Nephron progenitor cell (in vitro differentiated cells): ENCODE measurements at places on chromosomes 1 and 21.

GRCh38 chr1:15042866-15043265 is 110.7 kb upstream of the TMEM51 start:
- H3K4me3 ChIP-seq: no peak overlapping the region
- H3K4me1 ChIP-seq: peaks cover 9% of the 10 kb centered on the region
- no peak for DNase-seq
- peak overlapping the region; percentile 74 for H3K27ac ChIP-seq
- H3K27me3 ChIP-seq: no peaks in the 10 kb centered on the region

DNA sequence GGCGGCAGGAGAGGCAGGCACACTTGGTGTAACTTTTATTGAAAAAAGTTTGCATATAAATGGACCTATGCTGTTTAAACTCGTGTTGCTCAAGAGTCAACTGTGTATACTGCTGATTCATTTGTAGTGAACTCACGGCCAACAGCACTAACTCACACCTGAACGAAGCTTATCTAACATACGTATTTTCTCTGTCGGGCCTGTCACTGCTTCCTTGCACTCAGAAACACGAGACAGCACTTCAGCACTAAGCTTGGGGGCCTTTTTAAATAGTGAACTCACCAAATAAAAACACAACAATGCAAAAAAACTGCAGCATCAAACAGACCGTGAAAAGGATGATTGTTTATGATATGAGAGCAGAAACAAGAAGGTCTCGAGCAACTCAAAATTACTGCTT is 58.9 kb upstream of the NEK2 start:
- peaks cover 53% of the 10 kb centered on the region for H3K4me1 ChIP-seq
- peaks cover 2% of the 10 kb centered on the region for H3K27me3 ChIP-seq
- H3K27ac ChIP-seq: no peak overlapping the region
- no peak overlapping the region for H3K4me3 ChIP-seq
- H3K36me3 ChIP-seq: no peaks in the 10 kb centered on the region
- DNase-seq: no peak

DNA sequence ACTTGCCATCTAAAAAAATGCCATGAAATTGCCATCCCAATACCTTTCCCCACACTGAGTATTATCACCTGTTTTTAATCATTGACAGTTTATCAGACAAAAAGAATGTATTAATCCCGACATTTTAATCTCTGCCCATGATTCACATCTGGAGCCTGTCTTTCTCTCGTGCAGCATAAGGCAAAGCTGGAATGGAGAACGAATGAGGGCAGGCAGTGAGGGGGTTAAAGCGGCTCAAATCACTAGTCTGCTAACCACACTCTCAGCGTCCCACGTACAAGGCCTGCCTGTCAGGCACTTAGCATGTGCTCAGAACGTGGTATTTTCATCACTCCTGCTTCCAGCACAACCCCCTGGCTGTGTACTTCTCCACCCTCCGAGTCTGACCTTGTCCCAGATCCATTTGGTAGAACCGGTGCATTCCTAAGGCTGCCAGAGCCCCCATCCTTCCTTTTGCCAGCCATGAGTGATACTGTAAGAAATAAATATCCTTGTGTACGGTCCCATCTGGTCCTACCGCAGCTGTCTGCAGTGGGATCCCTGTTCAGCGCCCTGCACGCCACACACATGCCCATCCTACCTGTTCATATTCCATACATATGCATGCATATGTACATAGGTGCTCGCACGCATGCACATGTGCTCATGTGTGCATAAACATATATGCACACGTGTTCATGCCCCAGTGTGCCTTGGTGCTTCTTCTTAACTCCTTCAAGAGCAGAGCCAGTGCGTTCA is 34.6 kb upstream of the FHAD1 start:
- H3K27me3 ChIP-seq: peaks cover 4% of the 10 kb centered on the region
- no peak for DNase-seq
- H3K27ac ChIP-seq: peak overlapping the region; percentile 98
- peaks cover 48% of the 10 kb centered on the region for H3K4me1 ChIP-seq

- no peaks in the 10 kb centered on the region for H3K27me3 ChIP-seq
- no peak overlapping the region for H3K4me3 ChIP-seq
- no peak for DNase-seq
- H3K36me3 ChIP-seq: peaks cover 54% of the 10 kb centered on the region
- no peak overlapping the region for H3K27ac ChIP-seq
Measured at GRCh38 chr1:196557797-196558196, 50.4 kb downstream of the KCNT2 start.

DNA sequence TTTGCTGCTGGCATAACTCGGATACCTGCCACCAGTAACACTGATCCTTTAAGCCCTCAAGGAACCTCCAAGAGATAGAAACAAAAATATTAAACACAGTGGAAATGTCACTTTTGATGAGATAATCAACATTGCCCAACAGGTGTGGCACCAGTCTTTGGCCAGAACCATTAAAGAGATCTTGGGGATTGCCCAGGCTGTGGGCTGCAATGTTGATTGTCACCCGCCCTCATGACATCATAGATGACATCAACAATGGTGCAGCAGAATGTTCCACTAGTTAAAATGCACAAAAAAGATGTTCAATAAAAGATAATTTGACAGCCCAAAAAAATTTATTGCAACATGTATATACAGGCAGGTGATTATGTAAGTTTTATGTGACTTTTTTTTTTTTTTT is 20.2 kb upstream of the ZMYM1 start:
- H3K4me3 ChIP-seq: no peak overlapping the region
- H3K27ac ChIP-seq: no peak overlapping the region
- H3K27me3 ChIP-seq: peaks cover 32% of the 10 kb centered on the region
- peaks cover 4% of the 10 kb centered on the region for H3K36me3 ChIP-seq
- no peaks in the 10 kb centered on the region for H3K4me1 ChIP-seq
- no peak for DNase-seq

- H3K4me1 ChIP-seq: peaks cover 26% of the 10 kb centered on the region
- no peak for DNase-seq
- H3K4me3 ChIP-seq: no peak overlapping the region
- no peaks in the 10 kb centered on the region for H3K36me3 ChIP-seq
Measured at GRCh38 chr1:63893976-63894375, 120.2 kb downstream of the ROR1 start.

DNA sequence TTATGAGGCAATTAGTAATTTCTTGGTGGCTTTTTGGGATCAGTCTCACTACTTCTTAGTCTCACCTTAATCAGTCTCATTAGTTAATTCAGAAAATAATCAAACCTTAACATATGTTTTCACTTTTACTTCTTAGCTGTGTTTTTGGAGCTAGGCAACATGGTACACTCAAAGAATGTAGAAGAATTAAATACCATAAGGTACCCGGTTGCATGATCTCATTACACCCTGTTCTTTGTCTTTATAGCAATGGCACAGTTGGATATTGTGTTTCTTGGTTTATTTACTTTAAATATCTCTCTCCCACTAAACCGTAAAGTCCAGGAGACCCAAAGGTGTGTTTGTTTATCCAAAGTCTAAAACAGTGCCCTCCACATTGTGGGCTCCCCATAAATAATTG is 132.3 kb downstream of the TNFSF18 start:
- no peak overlapping the region for H3K27ac ChIP-seq
- H3K4me3 ChIP-seq: no peak overlapping the region
- H3K4me1 ChIP-seq: no peaks in the 10 kb centered on the region

GRCh38 chr1:229380536-229381160 is 37.8 kb upstream of the CCSAP start:
- DNase-seq: no peak
- peaks cover 9% of the 10 kb centered on the region for H3K27me3 ChIP-seq
- no peak overlapping the region for H3K27ac ChIP-seq
- no peaks in the 10 kb centered on the region for H3K36me3 ChIP-seq

DNA sequence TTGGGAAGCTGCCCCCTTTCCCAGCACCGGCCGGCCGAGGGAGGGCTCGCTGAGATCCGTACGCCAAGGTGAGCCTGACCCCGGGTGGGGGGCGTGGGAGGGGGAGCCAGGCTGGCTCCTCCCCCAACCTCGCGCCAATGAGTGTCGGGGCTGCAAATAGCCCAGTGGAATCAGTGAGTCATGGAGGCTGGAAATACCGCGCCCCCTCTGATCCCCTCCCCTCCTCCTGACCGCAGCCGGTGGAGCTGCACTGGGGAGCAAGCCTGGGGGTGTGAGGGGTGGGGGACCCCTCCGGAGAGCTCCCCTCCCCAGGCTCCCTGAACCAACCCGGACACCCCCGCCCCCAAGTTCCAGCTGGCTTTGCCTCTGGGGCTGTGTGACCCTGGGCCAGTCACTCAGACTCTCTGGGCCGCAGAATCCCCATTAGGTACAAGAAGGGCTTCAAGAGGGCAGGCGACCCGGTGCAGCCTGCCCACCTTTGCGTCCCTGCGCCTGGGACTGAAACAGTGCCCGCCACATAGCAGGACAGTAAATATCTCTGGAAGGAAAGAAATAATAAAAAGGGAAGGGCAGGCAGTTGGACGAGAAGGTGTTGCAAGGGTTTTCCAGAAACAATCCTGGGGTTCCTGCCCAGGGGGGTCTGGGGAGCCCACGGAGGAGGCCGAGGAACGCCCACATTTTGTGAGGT is 4.5 kb downstream of the HSPB7 start:
- peaks cover 18% of the 10 kb centered on the region for H3K27me3 ChIP-seq
- H3K36me3 ChIP-seq: no peaks in the 10 kb centered on the region
- H3K4me3 ChIP-seq: peak overlapping the region; percentile 30
- no peak overlapping the region for H3K27ac ChIP-seq
- H3K4me1 ChIP-seq: peaks cover 37% of the 10 kb centered on the region

DNA sequence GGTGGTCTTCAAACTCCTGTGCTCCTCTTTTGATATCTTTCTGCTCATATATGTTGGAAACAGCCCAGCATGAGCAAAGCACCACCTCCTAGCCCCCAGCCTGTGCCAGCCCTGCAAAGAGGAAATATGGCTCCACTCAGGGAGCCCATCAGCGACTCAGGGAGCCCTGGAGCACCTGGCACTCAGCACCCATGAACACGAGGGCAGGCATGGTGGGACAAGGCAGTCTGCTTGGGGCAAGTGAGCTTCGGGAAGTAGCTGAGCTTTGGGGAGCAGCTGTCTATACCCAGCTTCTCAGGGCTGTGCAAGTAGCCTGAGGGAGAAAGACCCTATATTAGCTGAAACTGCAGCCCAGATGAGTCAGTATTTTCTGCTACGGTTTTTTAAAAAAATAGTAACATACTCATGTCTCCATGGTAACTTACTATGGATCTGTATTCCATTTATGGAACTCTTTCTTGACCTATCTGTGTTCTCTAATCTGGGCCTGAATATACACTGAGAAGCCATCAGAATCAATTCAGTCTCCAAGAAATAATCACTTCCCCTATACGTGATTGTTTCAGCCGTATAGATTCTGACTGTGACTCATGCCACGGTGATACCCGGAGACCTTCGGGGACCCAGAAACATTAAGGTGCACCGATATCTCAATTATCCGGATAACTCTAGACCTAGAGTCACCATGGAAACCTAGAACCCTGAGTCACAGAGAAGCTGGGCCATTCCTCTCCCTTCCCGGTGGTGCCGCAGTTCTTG is 1.5 kb upstream of the ETS2 start:
- no peaks in the 10 kb centered on the region for H3K36me3 ChIP-seq
- DNase-seq: no peak
- peak overlapping the region; percentile 77 for H3K4me3 ChIP-seq
- H3K27me3 ChIP-seq: peaks cover 5% of the 10 kb centered on the region
- H3K27ac ChIP-seq: no peak overlapping the region
- peaks cover 47% of the 10 kb centered on the region for H3K4me1 ChIP-seq

- peaks cover 7% of the 10 kb centered on the region for H3K4me1 ChIP-seq
- peaks cover 7% of the 10 kb centered on the region for H3K36me3 ChIP-seq
- peaks cover 8% of the 10 kb centered on the region for H3K27me3 ChIP-seq
Measured at GRCh38 chr21:44360159-44360558, 6.7 kb downstream of the TRPM2 start.

GRCh38 chr1:58824753-58825389 is 41.0 kb upstream of the JUN start:
- H3K27me3 ChIP-seq: peaks cover 9% of the 10 kb centered on the region
- peaks cover 3% of the 10 kb centered on the region for H3K4me1 ChIP-seq
- no peak overlapping the region for H3K4me3 ChIP-seq
- DNase-seq: no peak
- no peak overlapping the region for H3K27ac ChIP-seq

- H3K27me3 ChIP-seq: peaks cover 4% of the 10 kb centered on the region
- H3K36me3 ChIP-seq: no peaks in the 10 kb centered on the region
- H3K4me1 ChIP-seq: no peaks in the 10 kb centered on the region
- H3K4me3 ChIP-seq: no peak overlapping the region
- no peak overlapping the region for H3K27ac ChIP-seq
Measured at GRCh38 chr1:90074566-90074965, 79.7 kb downstream of the ZNF326 start.

- peaks cover 4% of the 10 kb centered on the region for H3K27me3 ChIP-seq
- DNase-seq: no peak
- peak overlapping the region; percentile 48 for H3K27ac ChIP-seq
- H3K4me1 ChIP-seq: peaks cover 57% of the 10 kb centered on the region
- peaks cover 5% of the 10 kb centered on the region for H3K36me3 ChIP-seq
Measured at GRCh38 chr1:207804721-207805468, 53.0 kb downstream of the CD46 start.

DNA sequence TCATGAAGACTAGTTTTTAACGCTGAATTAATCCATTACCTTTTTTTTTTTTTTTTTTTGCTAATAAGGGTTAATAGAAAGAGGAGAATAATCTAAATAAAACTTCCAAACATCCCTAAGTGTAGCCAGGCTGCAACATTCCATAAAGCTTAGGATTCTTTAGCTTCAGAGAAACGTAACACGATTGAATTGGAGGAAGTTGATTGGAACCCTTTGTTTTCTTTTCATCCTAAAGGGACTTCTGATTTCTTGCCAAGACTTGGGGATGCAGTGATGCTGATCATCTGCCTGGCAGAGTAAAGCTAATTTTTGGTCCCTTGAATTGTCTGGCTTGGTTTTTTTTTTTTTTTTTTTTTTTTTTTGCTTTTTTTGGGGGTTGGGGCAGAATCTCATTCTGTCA is 142.9 kb downstream of the VPS13D start:
- H3K4me3 ChIP-seq: no peak overlapping the region
- H3K27me3 ChIP-seq: no peaks in the 10 kb centered on the region
- peaks cover 31% of the 10 kb centered on the region for H3K4me1 ChIP-seq
- DNase-seq: no peak

- H3K27ac ChIP-seq: peak within 1 kb of the TSS; percentile 98
- DNase-seq: peak; percentile 94
- peaks cover 44% of the 10 kb centered on the region for H3K4me1 ChIP-seq
- H3K4me3 ChIP-seq: peak within 1 kb of the TSS; percentile 98
- H3K36me3 ChIP-seq: peaks cover 15% of the 10 kb centered on the region
- peaks cover 17% of the 10 kb centered on the region for H3K27me3 ChIP-seq
Measured at GRCh38 chr1:86704458-86704971, at the start of gene SH3GLB1. TSS of gene SH3GLB1 (plus strand) at chr1:86704576. CDS start at chr1:86704900, 324 bp downstream.

GRCh38 chr1:117467336-117467735 is 100.1 kb downstream of the MAN1A2 start:
- DNase-seq: no peak
- no peaks in the 10 kb centered on the region for H3K4me1 ChIP-seq
- peaks cover 49% of the 10 kb centered on the region for H3K36me3 ChIP-seq
- H3K27me3 ChIP-seq: no peaks in the 10 kb centered on the region
- no peak overlapping the region for H3K4me3 ChIP-seq

DNA sequence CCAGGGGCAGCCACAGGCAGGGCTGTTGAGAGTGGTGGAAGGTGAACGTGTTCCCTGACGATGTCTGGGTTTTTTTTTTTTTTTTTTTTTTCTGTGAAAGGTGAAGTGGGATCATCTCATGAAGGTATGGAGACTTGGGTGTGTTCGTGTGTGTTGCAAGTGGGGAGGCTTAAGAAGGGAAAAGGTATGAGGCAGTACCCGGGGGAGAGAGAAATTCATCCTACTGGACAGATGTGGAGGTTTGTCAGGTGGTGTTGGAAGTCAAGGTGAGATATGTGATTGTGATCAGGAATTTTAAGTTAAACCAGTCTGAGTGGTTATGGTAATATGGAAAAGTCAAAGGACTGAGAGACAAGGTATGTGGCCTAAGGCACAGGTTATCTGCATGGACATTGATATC is 5.3 kb downstream of the C1orf115 start:
- H3K4me3 ChIP-seq: no peak overlapping the region
- H3K27me3 ChIP-seq: peaks cover 34% of the 10 kb centered on the region
- no peaks in the 10 kb centered on the region for H3K36me3 ChIP-seq
- peaks cover 6% of the 10 kb centered on the region for H3K4me1 ChIP-seq
